ENCODE measurements at places on chromosomes 3 and 15.

- no peak for DNase-seq
Observed at GRCh38 chr3:63450634-63451363, 172.7 kb downstream of the SYNPR start.

DNA sequence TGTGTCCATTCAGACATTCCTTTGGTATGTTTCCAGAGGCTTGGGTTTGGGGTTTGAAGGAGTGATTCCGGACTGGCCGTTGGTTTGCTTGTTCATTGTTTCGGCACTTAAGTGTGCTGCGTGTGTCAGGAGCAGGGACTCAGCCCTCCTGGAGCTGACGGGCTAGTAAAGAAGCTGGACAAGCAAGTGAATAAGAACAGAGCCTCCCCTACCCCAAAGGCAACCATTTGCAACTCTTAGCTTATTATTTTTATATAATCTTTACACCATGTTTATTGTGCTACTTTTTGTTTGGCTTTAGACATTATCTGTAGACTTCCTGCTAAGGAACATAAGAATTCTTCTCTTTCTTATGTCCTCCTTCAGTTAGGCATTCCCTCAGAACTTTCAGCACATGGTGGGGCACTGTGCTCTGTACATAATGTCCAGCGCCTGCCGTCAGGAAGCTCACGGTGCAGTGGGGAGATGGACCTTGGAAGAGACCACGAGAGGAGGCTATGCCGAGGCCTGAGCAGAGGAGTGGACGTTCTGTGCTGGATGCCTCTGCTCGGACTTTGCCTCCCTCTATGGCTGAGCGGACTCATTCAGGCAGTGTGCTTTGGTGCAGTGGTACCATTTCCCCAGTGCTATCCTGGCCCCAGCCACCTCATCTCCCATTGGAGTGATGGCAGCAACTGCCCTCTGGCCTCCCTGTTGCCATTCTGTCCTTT, 65.4 kb downstream of the EEFSEC start:
- no peak for DNase-seq

DNA sequence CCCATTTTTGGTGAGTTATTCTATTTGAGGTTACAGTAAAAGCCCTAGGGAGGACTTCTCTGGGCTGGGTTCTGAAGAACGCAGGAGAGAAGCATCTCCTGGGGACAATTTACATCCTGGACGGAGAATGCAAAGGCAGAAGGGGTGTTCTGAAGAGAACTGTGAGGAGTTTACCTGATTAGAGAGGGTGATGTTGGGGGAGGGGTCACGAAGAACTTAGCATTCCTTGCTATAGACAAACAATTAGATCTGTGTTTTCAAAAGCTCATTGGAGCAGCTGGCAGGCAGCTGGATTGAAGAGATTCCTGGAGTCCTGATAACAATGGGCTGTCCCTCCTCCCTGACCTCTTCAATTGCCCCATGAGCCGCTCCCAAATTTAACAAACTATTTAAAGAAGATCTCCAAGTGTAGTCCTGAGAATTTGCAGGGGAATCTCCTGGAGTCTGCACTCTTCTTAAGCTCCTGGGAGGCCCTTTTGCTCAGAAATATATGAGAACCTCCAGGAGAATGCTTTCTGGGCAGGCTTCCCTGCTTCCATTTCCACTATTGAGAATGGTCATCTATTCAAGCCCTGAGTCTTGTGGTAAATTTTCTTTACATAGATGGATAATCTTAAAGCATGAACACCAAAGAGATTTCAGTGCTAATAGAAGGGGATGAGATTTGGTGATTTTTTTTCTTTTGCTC, 55.3 kb downstream of the ARHGAP31 start:
- no peak for DNase-seq

GRCh38 chr3:4990069-4990468, 10.8 kb downstream of the BHLHE40 start:
- no peak for DNase-seq

DNA sequence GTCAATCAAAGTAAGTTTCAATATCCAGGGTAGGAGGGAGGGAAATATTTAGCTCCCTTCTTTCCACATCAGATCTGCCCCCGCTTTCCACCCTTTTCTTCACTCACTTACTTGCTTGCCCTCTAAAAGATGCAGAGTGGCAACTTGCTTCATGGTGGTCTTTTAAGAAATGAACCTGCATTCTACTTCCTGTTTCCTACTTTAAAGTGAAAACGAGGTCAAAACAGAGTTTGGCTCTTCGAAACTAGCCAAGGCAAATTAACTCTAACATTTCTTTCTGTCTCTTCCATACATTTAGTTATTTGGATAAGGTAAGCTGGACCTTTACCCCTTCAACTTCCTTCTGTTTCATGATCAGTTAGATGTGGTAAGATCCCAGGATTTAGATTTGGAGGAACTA, 34.2 kb upstream of the PEX5L start:
- DNase-seq, result no peak

DNA sequence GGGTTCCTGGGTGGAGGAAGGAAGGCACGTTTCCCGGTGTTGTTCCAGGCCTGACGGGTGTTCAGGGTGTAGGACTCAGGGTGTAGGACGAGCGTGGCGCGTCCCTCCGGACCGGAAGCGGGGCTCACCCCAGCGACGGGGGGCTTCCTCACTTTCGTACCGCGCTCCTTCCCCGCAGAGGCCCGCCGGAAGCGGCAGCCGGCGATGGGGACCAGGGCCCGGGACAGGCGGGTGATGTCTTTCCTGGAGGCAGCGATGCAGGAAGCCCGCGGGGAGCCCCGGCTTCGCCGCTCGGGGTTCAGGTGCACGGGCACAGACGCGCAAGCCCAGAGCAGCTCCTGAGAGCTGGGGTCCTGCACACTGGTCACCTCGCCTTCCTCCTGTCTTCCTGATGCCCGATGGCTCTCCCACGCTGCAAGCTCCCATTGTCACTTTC, 13.4 kb downstream of the FOXL2NB start:
- DNase-seq, result no peak

- DNase-seq, result no peak
Observed at GRCh38 chr15:31254431-31255175, 72.0 kb upstream of the KLF13 start.

DNA sequence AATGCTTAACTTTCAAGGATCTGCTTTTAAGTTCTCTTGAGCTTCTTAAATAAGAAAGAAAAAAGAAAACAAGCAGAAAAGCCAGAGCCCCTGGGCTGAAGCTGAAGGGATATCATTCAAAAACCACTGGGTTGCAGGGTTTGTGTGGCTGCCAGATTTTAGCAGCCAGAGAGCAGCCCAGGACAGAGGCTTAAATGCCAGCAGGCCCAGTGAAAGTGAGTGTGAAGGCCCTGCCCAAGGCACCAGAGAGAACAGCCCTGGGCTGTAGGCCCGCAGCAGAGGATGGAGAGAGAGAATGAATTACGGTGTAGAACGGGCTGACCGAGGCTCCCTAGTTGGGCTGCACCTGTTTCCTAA, 106.3 kb upstream of the BOC start:
- no peak for DNase-seq

DNA sequence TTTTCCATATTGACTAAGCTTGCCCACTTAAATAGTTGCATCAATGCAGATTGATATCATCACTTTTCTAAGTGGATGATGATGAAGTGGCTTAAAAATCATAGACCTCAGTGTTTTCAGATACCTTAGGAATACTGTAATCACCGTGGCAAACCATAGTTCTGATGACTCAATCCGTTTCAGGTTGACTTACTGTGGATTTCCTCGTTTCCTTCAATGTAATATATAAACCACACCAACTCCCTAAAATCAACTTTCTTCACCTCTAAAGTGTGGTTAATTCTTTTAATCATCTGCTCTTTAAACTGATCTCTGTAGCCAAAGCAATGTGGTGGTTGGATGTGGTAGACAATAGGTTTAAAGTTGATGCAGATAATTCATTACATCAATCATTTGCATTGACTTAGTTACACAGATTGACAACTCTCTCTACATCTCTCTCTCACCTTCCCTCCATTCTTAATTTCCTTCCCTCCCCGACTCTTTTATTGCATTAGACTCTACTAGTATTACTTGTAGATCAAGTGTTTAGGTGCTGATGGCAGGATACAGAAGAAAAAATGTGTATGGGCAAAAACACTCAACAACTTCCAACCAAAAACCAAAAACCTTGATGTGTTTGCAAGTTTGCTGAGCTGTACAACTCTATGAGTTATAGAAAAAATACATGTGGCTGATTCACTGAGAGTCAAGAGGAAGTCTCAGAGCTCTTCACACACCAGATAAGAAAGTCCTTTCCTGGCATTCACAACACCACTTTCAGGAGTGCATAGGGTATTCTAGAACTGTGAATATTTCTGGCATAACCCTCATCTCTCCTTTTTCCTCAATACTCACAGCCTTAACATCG, 243.5 kb downstream of the NFKBIZ start:
- no peak for DNase-seq

GRCh38 chr3:62161371-62161770, 212.0 kb downstream of the FEZF2 start:
- DNase-seq, result no peak

DNA sequence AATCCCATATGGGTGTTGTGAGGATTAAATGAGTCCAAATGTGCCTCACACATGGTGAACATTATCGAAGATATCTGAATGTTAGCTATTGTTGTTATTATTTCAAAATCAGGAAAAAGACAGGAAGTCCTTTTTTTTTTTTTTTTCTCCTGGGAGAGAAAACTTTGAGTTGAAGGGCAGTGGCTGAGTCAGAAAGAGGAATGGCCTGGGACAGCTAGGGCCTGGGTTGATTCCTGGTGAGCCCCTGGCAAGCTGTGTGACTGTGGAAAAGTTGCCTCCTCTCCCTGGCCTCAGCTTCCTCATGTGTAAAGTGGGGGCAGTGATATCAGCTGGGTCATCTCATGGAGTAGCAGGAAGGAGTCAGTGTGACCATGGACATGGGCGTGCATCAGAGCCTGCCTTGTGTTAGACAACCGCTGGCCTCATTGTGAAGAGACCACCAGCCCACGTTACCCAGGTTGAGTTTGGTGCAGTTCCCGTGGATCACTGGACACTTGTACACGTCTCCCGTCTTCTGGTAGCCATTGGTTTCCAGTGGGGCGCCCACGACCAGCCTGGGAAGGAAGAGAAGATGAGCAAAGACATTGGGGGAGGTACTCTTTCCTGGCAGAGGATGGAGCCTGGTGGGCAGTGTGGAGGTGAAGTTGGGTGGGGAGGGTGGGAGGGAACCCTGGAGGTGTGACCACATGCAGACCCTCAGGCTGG, 63.1 kb downstream of the ITGA11 start:
- DNase-seq, result no peak

DNA sequence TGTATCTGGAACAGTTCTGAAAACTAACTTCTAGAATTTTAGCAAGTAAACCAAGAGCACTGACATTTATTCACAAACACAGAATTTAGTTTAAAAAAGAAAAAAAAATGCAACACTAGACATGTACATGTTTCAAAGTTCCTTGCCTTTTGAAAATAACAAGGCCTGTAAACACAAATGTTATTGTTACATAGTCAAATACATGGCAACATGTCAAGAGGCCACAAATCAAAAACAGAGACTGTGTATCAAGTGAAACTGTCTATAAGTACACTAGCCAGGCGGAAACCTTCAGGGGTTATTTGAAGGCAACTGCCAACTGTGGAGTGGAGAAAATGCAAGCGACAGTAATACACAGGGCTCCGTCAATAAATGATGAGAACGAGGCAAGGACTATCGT, 547.6 kb downstream of the FOXP1 start:
- no peak for DNase-seq

DNA sequence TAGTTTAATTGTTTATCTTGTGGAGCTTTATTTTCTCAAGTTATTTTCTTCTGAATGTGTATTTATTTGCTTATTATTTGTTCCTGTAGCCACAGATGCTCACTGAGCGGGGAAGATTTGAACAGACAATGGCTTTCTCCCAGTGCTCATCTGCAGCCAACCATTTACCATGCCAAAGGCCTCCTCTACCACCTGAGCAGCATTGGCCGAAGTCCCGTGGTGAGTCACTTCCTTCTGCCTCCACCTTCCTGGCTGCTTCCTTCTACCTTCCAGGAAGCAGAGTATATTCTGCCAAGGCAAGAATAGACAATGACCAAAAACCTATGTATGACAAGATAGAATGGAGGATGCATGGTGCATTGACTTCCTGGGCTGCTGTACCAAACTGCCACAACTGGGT, 443.1 kb downstream of the AGBL1 start:
- no peak for DNase-seq

DNA sequence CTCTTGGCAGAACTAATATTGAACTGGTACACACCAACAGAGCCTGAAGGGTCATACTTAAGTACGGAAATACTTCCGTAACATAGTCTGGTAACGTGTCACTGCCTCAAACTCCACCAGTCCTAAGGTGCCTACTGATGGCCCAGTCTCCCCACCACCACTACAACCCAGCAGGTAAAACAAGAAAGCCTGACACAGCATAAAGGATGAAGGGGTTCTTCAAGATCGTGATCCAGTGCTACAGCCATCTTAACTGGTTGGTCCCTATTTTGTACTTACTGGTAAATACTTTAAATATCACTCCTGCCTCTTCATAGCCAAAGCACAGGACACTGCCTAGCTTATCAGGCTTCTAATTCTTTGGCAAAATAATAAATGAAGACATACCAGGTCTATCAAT, 46.5 kb downstream of the PEAK1 start:
- no peak for DNase-seq

- no peak for DNase-seq
Observed at GRCh38 chr3:83928903-83929302, 1029.9 kb upstream of the CADM2 start.

GRCh38 chr3:13045904-13046568, 27.2 kb downstream of the IQSEC1 start:
- no peak for DNase-seq

DNA sequence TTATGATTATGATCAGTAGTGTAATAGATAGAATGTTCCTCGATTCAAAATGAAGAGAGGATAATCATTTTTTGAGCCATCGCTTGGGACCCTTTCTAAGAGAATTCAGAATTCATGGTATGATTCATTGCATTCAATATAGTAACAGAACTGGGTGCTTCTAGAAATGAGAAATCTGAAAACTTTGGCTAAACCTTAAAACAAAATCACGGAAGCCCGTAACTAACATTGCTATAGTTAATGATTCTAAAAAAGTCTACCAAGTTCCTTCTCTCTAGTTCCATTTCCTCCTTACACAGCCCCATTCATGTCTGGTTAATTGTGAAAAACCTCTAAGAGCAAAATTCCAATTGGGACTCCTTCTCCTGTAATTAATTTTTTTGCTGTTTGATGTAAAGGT, 217.1 kb downstream of the GBE1 start:
- DNase-seq, result no peak

GRCh38 chr15:26711445-26711844, 61.4 kb downstream of the GABRB3 start:
- no peak for DNase-seq

GRCh38 chr15:71678191-71678590, 132.2 kb upstream of the NR2E3 start:
- DNase-seq, result no peak

GRCh38 chr15:59315914-59316451, 56.7 kb downstream of the MYO1E start:
- no peak for DNase-seq

DNA sequence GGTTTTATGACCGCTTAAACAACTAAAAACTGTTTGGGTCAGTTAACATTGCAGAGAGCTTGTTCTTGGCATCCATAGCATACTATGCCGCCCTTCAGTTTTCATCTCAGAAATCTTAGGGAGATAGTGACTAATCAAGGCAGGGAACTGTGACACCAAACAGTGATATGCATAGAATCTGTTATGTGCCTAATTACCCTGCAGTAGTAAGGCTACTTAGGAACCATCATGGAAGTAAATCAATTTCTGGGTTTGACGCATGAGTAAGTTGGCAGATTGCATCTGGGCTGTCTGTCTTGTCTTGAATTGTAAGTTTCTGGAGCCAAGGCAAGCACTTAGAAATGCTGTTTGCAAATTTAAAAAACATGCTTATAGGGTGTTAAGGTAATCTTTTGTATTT, 22.5 kb downstream of the KCTD6 start:
- DNase-seq, result no peak

Data from left forelimb (tissue), 1 donor.